D341Med (cell line): ENCODE measurements at places on chromosomes 1 and 21.

GRCh38 chr1:3691421-3692204 is 39.3 kb downstream of the TP73 start:
- peak; percentile 83 for DNase-seq

GRCh38 chr1:58459911-58460310 is 86.6 kb downstream of the OMA1 start:
- no peak for DNase-seq

DNA sequence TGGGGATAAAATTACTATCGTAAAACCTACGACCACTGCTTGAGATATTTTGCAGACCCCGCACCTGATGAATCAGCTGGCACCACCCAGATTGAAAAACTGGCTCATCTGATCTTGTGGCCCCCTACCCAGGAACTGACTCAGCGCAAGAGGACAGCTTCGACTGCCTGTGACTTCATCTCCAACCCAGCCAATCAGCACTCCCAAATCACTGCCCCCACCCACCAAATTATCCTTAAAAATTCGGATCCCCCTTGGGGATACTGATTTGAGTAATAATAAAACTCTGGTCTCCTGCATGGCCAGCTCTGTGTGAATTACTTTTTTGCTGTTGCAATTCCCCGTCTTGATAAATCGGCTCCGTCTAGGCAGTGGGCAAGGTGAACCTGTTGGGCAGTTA is 81.4 kb downstream of the EDEM3 start:
- DNase-seq: no peak

DNA sequence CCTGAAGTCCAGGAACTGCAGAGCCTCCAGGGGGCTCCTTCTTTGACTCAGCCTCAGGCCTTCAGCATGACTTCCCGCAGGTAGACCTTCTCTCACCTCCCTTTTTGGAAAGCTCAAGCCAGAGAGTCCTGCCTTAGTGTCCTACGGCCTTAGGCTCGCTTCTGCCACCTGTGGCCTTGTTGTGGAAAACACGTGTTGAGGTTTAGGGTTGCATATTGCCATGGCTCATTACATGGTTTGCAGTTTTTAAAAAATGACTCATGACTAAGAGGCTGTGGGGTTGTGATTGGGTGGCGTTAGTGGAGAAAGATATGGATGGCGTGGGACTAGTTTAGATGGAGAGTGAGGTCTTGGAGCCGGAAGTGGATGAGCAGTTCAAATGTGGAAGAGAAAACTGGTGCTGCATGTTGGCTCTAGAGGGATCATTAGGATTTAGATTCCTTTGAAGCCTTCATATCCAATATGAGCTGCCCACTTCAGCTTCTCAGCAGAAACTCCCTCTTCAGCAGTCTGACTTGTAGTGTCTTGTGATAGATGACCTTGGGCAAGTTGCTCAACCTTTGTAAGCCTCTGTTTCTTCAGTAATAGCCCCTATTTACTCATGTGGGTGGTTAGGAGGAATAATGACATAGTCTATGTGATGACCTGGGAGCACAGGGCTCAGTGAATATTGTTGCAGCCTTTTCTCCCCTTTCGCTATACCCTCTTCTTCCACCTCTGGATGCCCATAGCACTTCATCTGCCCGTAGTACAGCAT is 6.5 kb upstream of the FGGY start:
- DNase-seq: no peak

DNA sequence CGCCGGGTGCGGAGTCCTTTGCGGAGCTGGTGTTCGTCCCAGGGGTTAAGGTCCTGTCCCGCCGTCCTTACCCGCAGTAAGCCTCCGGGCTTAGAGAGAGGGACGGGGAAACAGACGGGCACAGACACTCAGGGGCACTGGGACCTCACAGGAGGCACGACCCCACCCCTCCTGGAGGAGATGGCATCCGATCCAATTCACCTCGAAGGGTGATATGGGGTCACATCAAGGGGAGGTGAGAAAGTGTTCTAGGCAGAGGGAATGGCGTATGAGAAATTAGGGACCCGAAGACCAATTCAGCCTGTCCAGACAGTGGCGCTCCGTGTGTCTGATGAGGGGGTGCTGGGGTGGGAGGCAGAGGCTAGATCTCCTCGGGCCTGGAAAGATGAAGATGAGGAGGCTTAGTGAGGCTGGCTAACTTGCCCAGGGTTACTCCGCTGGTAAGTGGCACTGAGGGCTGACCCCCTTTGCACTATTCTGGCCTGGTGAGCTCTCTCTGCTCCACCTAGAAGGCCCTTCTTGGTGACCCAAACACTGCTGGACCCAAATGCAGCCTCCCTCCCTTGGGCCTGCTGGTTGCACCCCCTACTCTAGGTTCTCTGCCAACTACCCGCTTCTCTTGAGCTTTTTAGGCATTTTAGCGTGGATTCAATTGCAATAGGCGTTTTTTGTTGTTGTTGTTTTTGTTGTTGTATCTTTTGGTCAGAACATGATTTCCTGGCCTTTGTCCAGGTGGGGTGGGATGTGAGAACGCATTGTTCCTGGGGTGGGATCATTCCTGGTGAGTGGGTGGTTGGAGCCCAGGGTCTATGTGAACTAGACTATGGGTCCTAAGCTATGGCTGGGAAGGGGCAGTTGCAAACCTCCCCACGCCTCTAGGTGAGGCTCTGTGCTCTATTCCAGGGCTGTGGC is 12.3 kb downstream of the BTBD19 start:
- DNase-seq: no peak

- no peak for DNase-seq
Measured at GRCh38 chr1:94013367-94013878, 104.2 kb upstream of the GCLM start.

DNA sequence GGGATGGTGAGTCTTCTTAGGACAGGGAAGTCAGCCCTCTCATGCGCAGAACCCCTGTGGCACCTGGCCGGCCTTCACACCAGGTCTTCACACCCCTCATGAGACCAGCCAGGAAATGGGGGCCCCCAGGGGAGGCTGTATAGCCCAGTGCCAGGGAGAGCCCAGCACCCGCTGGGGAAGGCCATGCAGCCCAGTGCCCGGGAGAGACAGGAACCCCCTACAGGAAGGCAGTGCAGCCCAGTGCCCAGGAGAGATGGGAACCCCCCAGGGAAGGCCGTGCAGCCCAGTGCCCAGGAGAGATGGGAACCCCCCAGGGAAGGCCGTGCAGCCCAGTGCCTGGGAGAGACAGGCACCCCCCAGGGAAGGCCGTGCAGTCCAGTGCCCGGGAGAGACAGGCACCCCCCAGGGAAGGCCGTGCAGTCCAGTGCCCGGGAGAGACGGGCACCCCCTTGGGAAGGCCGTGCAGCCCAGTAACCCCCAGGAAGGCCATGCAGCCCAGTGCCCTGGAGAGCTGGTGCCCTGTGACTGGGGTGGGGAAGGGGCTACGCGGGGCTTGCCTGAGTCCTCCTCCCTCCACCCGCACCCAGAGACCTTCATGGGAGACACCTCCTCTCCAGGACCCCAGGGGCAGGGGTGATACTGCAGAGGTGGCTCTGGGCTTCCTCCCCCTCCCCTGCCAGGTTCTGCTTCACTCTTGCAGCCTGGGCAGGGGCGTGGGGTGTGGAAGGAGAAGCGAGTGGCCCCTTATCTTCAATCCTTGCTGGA is 110.5 kb upstream of the COL6A1 start:
- no peak for DNase-seq

DNA sequence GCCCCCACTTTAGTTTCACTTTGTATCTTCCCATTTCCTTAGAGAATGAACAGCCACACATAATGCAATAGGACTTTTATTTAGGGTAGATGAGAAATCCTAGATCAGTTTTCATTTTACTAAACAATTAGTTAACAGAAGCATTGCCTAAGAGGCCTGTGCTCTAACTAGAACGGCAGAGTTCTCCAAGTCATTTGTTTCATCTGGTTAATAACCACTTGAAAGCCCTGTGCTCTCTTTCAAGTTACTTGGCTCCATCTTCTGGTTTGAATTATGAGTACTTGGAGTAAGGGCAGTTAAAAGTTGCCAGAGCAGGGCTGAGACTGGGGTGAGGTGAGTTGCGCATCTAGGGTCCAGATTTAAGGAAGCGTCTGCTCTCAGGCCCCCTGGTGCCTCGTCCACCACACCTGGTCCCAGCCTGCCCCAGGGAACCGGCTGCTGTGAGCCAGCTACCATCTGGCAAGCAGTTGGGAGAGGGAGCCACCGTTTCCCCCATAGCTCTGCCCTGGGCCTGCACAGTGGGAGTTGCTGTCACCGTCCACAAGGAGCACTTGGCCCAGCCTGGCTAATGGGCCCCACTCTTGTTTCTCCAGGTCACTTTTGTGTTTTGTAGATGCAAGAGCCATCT is 18.1 kb upstream of the SLC44A3 start:
- DNase-seq: peak; percentile 25

GRCh38 chr1:95388031-95388430 is 154.0 kb downstream of the RWDD3 start:
- DNase-seq: no peak

- DNase-seq: no peak
Measured at GRCh38 chr1:223639331-223639749, 26.2 kb downstream of the CAPN8 start.

- DNase-seq: no peak
Measured at GRCh38 chr1:218496561-218496960, 151.4 kb downstream of the TGFB2 start.

GRCh38 chr1:192343344-192343743 is 26.6 kb downstream of the RGS21 start:
- DNase-seq: no peak

GRCh38 chr1:116379057-116379630 is 6.1 kb downstream of the ATP1A1 start:
- DNase-seq: no peak

DNA sequence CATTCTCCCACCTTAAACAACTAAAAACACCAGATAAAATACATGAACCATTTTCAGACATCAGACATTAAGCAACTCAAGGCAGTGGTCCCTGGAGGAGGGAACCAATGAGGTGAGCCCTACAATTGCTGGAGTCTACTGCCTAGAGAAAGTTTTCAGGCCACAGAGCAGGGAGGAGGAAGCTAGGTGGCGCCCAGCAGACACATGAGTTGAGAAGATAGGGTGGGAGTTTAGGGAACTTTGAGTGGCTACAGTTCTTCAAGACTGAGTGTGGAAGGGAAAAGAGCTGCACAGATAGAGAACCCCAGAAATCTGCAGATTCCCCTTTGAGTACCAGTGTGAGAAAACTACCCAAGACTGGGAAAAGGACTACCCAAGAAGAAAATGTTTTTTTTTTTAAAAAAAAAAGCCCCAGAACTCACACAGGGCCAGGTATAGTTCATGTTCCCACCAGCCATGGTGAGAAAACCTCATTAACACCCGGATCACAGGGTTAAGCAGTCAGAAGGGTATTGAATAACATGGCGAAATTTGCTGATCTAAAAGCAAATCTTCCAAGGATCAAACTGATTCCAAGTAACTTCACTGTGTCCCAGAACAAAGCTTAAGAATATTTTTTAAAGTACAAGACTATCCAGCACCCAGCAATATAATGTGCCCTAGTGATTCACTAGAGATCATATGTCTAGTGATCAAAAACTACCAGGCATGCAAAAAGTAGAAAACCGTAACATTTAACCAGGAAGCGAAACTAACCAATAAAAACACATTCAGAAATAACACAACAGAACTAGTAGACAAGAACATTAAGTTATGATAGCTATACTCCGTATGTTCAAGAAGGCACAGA is 12.0 kb downstream of the ALDH9A1 start:
- no peak for DNase-seq

- no peak for DNase-seq
Measured at GRCh38 chr1:203324105-203325025, 19.0 kb downstream of the BTG2 start.

GRCh38 chr1:15656464-15656863 is 27.7 kb upstream of the PLEKHM2 start:
- DNase-seq: no peak

- no peak for DNase-seq
Measured at GRCh38 chr1:8367571-8368194, 49.8 kb downstream of the SLC45A1 start.

DNA sequence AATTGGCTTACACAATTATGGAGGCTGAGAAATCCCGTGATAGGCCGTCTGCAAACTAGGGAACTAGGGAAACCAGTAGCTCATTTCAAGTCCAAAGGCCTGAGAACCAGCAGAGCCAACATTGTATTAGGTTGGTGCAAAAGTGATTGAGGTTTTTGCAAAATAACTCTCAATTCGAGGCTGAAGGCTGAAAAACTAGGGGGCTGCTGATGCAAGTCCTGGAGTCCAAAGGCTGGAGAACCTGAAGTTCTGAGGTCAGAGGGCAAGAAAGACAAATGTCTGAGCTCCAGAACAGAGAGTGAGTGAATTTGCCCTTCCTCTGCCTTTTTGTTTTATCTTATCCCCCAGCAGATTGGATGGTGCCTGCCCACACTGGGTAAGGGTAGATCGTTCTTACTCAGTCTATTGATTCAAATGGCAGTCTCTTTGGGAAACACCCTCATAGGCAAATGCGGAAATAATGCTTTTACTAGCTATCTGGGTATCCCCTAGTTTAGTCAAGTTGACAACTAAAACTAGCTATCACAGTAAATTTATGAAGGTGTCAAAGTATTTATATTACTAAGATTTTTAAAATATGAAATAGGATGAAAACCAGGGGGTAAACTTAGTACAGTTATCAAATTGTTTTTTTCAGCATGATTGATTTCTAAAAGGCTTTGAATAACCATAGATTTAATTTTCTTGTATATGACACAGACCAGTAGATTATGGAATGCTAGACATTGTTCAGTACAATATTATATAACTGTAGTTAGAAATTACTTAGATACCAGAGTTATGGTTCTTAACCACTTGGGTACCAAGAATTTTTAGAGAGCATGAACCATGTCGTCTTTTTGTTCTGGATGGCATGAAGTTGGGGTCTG is 15.4 kb downstream of the RABGAP1L start:
- no peak for DNase-seq

DNA sequence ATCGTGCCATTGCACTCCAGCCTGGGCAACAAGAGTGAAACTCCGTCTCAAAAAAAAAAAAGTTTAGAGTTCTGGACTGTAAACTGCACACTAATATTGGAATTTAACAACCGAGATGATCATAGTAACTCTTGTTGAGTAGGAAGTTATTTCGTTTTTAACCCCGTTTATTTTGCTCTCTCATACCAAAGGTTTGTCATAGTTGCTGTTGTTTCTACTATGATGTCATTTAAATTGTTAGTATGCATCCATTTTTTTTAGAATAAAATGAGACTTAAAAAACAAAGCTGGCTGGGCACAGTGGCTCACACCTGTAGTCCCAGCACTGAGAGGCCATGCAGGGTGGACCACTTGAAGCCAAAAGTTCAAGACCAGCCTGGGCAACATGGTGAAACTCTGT is 49.3 kb downstream of the DOP1B start:
- no peak for DNase-seq
